ENCODE measurements at places on chromosomes 4 and X.

GRCh38 chrX:68232206-68232605, 201.1 kb downstream of the OPHN1 start:
- DNase-seq, result no peak
- peaks cover 10% of the 10 kb centered on the region for H3K36me3 ChIP-seq
- H3K27me3 ChIP-seq, result no peaks in the 10 kb centered on the region
- H3K27ac ChIP-seq, result no peak overlapping the region

- DNase-seq, result no peak
- H3K27me3 ChIP-seq, result no peaks in the 10 kb centered on the region
- H3K36me3 ChIP-seq, result no peaks in the 10 kb centered on the region
- no peak overlapping the region for H3K4me3 ChIP-seq
- no peaks in the 10 kb centered on the region for H3K4me1 ChIP-seq
Observed at GRCh38 chr4:74738464-74739143, 55.7 kb downstream of the BTC start.

- H3K4me3 ChIP-seq, result no peak overlapping the region
- no peak for DNase-seq
- no peaks in the 10 kb centered on the region for H3K4me1 ChIP-seq
Observed at GRCh38 chrX:70087857-70088630, 25.8 kb downstream of the OTUD6A start.

DNA sequence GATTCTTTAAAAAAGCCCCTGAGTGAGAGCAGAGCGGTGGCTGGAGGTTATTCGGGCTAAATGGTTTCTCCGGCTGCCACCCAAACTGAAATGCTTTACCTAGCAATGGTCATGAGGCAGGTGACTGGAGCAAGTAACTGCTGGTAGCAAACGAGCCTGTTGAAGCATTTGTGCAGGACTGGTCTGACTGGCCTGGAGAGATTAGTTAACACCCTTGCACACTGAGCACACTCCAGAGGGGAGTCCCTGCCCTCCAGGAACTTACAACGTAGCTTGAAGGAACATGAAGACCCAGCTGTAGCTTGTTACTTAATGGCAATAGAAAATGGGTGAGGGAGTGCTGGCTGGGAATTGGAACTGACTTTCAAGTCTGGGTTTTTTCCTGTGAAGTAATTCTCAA, 40.4 kb downstream of the CCNG2 start:
- H3K4me1 ChIP-seq, result no peaks in the 10 kb centered on the region
- H3K27ac ChIP-seq, result no peak overlapping the region
- peaks cover 33% of the 10 kb centered on the region for H3K27me3 ChIP-seq
- no peaks in the 10 kb centered on the region for H3K36me3 ChIP-seq
- no peak for DNase-seq

DNA sequence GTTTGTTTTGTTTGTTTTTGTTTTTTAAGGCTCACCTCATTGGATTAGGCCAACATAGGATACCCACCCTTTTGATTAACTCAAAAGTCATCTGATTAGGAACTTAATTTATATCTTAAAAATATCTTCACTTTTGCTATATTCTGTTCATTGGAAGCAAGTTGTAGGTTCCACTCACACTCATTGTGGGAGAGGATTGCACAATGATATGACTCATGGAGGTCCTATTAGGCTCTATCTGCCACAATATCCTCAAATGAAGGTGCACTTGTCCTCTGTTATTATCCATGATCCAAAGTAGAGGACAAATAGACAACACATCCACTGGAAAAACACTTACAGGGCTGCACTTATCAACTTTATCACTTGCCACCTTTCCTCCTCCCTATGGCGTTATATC, 60.5 kb upstream of the ADAMTS3 start:
- H3K27me3 ChIP-seq, result no peaks in the 10 kb centered on the region
- no peak for DNase-seq
- H3K4me1 ChIP-seq, result no peaks in the 10 kb centered on the region
- H3K27ac ChIP-seq, result no peak overlapping the region
- no peak overlapping the region for H3K4me3 ChIP-seq
